ENCODE measurements at places on chromosomes 4 and X.

GRCh38 chr4:72942565-72942964 is 127.0 kb downstream of the COX18 start:
- no peak for DNase-seq

DNA sequence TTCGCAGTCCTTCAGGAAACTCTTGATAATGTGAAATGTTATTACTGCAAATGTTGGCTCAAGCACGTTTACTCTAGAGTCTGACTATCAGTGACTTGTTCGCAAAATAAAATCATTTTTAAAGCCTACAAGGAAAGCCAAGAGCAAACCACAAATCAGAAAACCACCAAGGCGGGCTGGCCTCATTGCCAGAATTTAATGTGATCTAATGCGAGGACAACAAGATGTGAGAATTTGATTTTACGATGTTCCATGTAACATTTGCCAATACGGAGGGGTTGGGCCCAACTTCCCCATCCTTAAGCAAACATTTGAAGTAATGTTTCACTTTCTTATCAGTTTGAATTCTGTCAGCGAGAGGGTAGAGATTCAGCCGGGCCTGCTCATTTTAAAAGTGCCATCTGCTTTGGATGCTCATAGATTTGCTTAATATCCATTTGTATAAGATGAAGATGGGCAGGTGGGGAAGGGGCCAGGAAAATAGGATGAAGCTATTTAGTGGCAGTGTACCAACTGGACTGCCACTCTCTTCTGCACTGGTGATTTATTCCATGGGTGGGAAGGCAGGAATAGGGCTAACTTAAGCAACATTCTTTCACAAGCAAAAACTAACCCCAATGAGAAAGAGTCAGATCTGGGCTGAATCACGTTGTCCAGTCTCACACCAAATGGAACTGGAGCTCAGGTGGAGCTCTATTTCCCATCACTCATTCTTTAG is 225.3 kb downstream of the ANAPC10 start:
- no peak for DNase-seq

- no peak for DNase-seq
Measured at GRCh38 chr4:147943159-147943638, 211.3 kb downstream of the ARHGAP10 start.

GRCh38 chrX:25851141-25851540 is 287.0 kb upstream of the MAGEB18 start:
- no peak for DNase-seq

DNA sequence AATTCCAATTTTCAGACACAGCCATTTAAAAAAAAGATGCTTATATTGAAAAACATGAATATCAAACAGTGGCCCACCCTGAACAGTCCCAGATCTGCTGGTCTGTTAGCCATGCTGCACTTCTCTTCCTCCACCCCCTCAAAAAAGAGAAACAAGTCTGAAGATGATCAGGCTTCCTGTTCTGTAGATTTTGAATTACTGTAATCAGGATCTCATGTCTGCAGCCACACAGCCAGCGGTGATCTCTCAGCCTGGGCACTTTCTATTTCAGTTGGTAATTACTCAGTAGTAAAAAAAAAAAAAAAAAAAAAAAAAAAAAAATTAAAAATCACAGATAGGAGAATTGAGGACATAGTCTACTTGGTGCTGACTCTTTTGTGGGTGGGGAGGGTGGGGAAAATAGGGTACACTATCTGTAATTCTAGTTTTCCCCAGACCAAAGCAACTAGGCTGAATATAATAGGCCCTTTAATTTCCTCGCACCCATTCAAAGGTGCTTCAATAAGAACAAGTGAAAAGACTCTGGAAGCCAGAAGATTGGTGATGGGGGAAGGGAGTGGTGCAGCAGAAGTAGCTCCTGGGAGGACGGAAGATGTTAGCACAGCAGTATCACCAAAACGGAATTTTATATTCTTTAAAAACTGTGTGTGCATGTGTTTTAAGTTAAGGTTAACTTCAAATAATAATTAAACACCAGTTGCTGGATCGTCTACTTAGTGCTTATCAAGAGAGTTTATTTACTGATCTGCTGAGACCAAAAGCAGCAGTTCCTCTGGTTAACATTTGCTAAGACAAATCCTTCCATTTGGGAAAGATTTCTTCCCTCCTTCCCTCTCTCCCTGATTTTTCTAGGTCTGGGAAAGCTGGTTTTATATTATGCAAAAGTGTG is 47.0 kb downstream of the SPRY1 start:
- DNase-seq, result no peak

- DNase-seq, result no peak
Measured at GRCh38 chr4:187276736-187277408, 553.2 kb upstream of the FAT1 start.

DNA sequence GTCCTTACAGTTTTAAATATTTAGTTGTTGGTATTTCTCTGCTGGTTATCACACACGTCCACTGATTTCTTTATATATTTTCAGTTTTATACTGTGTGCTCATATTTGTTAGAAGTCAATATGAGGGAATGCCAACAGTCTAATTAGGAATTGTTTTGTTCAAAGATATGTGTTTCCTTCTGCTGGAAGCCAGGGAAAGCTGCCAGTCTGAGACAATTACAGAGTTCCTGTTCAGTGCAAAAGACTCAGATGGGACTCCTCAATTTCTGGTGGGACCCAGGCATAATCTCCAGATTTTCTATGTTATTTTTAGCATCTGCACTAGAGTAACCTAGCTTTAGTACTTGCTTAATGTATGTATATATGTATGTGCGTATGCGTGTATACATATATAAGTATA is 486.0 kb downstream of the GRID2 start:
- DNase-seq, result no peak

- no peak for DNase-seq
Measured at GRCh38 chr4:136818811-136819330, 713.4 kb downstream of the PCDH18 start.

- DNase-seq, result no peak
Measured at GRCh38 chr4:127936974-127937373, 28.0 kb downstream of the MFSD8 start.

DNA sequence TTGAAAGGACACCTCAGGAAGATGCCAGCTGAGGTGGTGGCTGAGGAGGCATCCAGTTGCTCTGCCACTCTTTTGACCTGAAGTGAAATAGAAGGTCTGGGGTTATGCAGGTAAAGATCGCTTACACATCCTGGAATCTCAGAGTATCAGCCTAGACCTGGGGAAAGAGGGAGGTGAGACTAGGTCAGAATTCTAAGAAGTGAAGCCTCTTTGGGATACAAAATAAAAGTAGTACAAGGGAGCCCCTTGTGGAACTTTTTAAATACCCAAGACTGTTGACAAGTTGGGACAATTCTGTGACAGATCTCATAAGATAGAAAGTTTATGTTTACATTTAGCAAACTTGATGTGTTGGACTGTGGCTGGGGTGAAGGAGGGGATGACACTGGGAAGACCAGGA is 263.1 kb downstream of the SPRY1 start:
- DNase-seq, result no peak

GRCh38 chr4:166989886-166990285 is 244.4 kb downstream of the SPOCK3 start:
- no peak for DNase-seq

- peak; percentile 3 for DNase-seq
Measured at GRCh38 chrX:119118780-119119395, 8.7 kb downstream of the KIAA1210 start.

DNA sequence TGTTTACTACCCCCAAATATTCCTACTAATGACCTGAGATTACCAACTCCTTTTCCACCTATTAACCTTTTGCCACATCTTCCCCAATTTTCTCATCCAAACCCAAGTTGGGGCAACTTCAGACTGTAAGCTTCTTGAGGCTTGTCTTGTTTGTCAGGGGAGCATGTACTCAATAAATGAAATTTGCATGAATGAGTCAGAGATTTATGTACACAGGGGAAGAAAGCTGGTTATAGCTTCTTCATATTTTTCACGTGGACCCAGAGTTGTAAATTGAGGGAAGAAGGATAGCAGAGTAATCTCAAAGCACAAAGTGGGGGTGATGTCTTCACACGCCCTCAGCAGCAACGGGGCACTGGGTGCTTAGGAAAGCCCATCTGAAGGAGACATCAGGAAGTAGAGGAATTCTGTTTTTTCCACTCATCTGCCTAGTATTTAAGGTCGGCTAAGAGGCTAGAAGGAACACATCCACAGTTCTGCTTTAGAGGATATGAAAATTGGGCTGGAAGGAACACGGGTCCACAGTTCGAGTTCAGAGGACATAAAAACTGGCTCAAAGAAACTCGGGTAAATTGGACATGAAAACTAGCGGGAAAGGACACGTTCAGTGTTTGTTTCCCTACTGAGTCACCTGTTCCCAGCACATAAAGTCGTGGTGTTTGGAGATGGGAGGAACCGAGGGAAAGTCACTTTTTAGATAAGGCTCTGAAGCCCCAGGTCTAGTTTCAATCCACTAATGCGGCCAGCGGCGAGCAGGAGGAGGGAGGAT is 696 bp upstream of the CA5B start:
- DNase-seq, result no peak

- no peak for DNase-seq
Measured at GRCh38 chr4:119100655-119101054, 35.0 kb upstream of the MYOZ2 start.

- no peak for DNase-seq
Measured at GRCh38 chr4:159178979-159179969, 76.4 kb downstream of the RAPGEF2 start.

DNA sequence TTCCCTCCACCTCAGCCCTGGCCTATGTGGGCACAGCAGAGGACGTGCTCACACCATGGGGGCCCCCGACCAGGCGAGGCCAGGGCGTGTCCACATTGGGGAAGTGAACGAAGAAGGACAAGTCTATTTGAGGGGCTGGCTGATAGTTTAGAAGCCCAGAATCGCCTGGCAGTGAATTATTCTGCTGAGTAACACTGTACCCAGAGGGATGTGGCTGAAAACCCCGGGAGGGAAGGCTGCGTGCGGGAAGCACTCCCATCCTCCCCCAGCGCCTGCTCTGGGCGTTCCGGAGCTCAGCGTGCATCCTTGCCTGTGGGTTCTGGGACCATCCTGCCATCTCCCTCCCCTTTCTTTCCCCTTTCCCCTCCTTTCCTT is 66.6 kb downstream of the TRMT44 start:
- no peak for DNase-seq

- no peak for DNase-seq
Measured at GRCh38 chr4:159778298-159778697, 675.4 kb downstream of the RAPGEF2 start.

DNA sequence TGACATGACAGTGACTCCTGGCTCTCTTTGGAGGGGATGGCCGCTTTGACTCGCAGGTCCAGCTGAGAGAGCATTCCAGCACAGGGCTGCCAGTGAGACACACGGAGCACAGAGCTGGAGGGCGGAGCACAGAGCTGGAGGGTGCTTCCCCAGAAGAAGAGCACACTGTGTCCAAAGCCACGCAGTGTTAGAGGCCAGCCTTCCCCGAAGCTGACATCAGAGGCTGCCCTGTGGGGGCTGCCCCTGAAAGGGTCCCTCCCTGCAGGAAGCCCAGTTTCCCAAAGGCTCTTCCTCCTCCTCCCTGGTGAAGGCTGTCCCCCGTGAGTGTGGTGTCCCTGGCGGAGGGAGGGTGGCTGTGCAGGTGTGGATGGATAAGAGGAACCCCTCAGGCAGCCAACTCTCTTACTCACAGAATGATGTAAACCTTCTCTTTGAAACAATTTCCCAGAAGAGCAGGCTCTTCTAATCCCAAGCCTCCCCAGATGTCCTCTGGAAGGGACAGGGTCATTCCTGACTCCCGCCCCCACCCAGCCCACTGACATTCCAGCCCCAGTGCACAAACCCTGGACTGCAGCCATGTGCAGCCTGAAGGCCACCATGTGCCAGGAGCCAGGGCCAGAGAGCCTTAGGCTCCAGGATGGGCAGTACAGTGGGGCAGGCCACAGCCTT is 53.4 kb downstream of the PSAPL1 start:
- no peak for DNase-seq

DNA sequence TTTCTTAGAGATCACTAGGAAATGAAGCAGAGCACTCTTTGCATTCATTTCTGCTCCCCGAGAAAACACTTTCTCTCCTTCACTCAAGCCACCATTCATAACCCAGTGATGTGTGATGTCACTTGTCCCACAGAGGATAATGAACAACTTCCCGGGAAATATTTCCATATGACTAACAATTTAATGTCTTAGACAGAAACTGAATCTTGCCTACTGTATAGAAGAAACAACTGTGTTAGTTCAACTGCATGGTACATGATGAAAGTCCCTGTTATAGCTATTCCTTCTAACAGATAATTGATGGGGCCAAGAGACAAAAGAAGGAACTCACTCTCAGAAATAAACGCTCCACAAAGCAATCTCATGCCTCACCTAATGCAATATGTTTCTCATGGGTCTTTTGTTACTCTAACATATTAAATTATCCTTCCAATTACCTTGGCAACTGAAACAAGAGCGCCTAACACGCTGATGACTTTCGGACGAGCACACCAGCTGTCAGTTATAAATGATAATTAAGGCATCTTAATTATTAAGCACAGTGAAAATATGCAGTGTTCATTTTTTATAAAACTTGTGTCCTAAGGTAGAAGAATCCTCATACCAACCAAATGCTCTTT is 113.7 kb upstream of the TLR3 start:
- DNase-seq, result no peak

GRCh38 chr4:98181809-98182208 is 38.5 kb upstream of the STPG2 start:
- no peak for DNase-seq

- DNase-seq, result no peak
Measured at GRCh38 chr4:105483840-105484239, 10.0 kb upstream of the PPA2 start.

GRCh38 chr4:186240848-186241491 is 13.7 kb downstream of the KLKB1 start:
- no peak for DNase-seq

DNA sequence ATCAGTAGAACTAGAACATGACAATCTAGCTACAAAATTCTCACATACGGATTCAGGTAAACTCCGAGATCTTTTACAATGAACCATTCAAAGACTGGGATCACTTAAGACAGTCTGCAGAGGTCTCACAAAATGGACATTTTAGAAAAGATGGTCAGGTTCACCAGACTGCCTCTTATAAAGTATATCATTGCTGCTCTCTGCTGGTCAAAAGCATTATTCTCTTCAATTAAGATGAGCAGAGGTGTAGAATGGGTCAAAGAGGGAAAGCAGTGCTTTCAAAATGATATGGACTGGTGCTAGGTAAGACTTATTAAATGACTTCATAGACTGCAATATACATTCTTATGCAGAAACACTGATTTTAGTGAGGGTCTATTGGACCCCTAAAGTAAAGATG is 434.7 kb downstream of the PACRGL start:
- DNase-seq, result peak; percentile 41

DNA sequence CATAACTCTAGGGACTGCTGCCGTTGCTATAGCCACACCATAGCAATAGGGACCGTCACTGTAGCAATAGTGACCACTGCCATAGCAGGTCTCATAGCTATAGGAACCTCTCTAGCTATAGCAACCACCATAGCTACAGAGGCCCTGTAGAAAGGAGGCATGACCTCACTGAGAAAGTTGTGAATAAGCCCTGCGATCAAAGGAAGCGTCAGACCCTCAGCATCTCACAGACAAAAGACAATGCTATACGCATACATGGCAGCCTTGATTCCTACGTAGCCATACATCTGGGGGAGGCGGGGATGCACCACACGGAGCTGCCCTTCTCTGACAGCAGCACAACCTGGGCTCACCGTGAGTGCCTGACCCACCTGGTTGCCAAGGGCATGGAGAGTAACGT is 88.5 kb downstream of the MTMR1 start:
- DNase-seq, result no peak

- DNase-seq, result no peak
Measured at GRCh38 chr4:177902386-177902785, 460.1 kb upstream of the AGA start.

GRCh38 chr4:27121830-27122229 is 261.2 kb downstream of the STIM2 start:
- DNase-seq, result no peak

- no peak for DNase-seq
Measured at GRCh38 chrX:20224814-20225487, 41.8 kb downstream of the RPS6KA3 start.
